Stimulated activated CD4-positive, alpha-beta T cell treated with anti-CD3 and anti-CD28 coated beads, Interleukin-1b, Interleukin-23, amount 100 ng/mL, for 1 hour (primary cell): ENCODE measurements at places on chromosomes 12 and 14.

- no peak for DNase-seq
Measured at GRCh38 chr14:21026988-21027315, 2.1 kb upstream of the NDRG2 start.

DNA sequence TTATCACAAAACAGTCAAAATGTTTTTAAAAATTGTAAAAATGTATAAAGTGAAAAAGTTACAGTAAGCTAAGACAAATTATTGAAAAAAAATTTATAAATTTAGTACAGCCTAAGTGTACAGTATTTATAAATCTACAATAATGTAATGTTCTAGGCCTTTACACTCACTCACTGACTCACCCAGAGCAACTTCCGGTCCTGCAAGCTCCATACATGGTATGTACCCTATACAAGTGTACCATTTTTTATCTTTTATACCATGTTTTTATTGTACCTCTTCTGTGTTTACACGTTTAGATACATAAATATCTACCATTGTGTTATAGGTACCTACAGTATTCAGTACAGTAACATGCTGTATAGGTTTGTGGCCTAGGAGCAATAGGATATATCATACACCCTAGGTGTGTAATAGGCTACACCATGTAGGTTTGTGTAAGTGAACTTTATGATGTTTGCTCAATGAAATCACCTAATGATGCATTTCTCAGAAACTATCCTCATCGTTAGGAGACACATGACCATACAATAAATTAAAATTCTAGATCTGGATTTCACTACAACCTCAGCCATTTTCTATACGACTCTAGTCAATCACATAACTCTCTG, 66.8 kb downstream of the TXNDC16 start:
- DNase-seq, result no peak

GRCh38 chr14:50806241-50806933, 24.6 kb downstream of the NIN start:
- no peak for DNase-seq

DNA sequence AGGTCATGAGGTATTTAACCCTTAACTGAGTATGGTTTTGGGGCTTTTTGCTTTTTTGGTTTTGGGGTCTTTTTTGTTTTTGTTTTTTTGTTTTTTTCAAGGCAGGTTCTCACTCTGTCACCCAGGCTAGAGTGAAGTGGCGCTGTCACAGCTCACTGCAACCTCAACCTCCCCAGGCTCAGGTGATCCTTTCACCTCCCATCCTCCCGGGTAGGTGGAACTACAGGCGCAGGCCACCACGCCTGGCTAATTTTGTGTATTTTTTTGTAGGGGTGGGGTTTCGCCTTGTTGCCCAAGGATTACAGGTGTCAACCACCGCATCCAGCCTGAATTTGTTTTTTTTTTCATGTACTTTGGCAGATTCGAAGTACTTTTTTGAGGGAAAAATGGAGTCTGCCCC, 19.9 kb downstream of the RAP1B start:
- DNase-seq, result no peak

- DNase-seq, result no peak
Measured at GRCh38 chr14:36666416-36667206, 5.0 kb downstream of the PAX9 start.

GRCh38 chr12:101746196-101746595, 6.9 kb upstream of the SYCP3 start:
- no peak for DNase-seq

- no peak for DNase-seq
Measured at GRCh38 chr12:40717576-40717975, 25.3 kb downstream of the CNTN1 start.

GRCh38 chr12:17283563-17283962, 677.6 kb upstream of the LMO3 start:
- no peak for DNase-seq

DNA sequence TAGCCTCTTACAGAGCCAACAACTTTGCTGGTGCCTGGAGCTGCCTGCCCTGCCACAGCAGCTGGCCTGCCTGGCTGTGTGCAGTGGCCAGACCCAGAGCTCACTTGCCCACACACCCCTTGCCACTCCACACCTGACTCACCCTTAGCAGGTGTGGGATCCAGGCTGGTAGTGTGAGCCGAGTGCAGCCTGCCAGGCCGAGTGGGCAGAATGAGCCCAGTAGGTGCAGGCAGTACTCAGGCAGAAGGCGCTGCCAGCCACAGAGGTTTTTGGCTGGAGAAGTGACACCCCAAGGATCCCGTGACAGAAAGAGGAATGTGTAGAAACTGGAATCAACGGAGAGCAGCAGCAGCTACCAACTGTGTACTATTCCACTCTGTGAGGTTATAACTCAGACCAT, 29.8 kb upstream of the PYGL start:
- no peak for DNase-seq

DNA sequence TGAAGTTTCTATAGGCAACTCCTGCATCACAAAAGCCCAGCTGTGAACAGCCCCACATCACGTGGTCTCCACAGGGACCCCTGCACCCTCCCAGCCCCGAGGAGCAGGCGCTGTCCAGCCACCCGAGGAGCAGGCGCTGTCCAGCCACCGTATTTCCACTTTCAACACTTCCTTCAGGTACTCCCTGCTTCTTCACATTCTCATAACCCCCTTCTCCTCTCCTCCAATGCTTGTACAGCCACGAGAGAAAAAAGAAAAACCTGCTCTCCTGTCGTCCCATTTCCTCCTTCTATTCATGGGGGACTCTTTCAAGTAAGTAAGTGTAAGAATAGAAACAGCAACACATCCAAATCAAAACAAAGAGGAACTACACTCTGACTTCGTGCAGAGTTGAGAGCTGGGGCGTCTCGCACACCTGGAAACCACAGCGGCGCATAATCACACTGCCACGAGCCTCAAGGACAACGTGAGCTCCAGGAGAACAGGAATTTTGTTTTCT, 11.9 kb downstream of the CDC42BPB start:
- DNase-seq, result no peak

DNA sequence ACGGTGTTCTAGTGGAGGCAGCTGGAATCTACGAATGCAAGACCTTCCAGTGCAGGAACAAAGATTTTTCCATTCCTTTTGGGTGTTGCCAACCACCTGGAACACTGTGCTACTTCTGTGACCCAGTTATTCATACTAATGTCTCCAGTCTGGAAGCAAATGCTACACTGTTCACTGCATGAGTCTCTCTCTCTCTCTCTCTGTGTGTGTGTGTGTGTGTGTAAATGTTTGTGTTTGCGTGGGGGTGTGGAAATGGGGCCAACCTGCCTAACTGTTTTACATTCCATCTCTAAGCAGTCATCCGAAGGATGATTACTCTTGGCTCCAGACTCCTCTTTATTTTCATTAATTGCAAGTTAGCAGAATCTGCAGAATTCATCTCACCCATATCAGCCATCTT, 29.9 kb upstream of the YBX3 start:
- DNase-seq, result no peak

DNA sequence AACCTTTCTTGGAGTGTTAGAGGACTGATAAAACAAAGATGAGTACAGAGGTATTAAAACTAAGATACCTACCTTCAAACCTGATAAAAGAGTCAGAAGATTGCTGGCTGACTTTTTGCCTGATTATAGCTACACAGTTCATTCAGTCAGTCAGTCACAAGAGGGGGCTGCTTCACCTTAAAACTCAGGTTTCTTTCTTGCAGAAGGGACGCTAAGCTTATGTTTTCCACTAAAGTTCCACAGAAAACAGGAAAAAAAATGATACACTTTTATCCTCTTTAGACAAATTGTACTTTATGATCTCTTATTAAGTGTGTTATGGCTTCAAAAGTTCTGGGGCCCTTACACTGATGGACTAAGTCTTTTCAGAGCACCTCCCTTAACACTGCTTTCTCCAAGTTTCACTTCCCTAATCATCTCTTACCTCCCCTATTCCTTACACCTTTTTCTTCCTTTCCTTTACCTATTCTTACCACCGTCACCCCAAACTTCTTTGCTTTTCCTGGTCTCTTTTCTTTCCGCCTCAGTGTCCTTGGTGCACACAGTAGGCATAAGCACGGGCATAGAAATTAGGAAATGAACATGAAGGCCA, 448.7 kb upstream of the OR4E1 start:
- no peak for DNase-seq

GRCh38 chr12:120227233-120228040, 26.5 kb upstream of the RPLP0 start:
- DNase-seq, result no peak

DNA sequence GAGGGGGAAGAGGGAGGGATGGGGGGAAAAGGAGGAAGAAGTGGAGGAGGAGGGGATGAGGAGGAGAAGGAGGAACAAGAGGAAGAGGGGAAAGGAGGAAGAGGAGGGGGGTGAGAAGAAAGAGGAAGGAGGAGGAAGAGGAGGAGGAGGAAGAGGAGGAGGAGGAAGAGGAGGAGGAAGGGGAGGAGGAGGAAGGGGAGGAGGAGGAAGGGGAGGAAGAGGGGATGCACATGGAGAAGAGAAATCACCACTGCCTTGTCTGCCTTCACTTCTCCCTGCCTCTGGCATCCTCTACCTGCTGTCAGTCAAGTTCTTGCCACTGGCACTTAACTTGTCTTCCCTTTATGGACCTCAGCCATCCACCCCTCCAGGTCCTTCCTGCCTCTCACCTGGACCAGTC, 59.9 kb downstream of the TTC9 start:
- no peak for DNase-seq

- no peak for DNase-seq
Measured at GRCh38 chr14:98855926-98856715, 415.9 kb downstream of the BCL11B start.

- no peak for DNase-seq
Measured at GRCh38 chr12:55850893-55851292, 8.2 kb upstream of the MMP19 start.

GRCh38 chr12:27960821-27961220, 11.7 kb downstream of the PTHLH start:
- no peak for DNase-seq

- no peak for DNase-seq
Measured at GRCh38 chr14:60565211-60565610, 56.3 kb downstream of the SIX6 start.

DNA sequence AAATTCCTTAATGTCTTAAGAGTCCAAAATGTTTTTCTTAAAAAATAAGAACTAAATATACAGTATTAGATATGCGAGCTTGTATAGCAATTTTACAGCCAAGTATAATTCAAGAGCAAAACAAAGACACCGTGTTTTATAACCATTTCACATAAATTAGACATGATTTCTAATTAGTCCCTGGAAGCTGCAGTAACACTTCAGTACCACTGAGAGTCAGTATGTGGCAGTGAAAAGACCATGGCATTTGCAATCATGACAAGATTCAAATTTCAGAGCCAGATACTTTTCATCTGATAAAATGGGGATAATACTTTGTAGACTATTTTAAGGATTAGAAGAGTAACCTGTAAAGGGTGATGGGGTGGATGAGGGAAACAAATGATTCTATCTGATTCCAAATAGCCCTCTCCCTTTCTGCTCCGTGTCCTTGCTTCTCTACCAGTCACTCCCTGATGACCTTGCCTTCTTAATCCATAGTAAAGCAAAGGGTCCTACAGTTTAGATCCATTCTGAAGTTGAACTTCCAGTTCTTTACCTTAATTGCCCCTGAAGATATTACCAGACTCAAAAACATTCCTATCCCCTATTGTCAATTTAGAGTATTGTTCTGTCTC, 145.4 kb upstream of the ABCD2 start:
- DNase-seq, result no peak

- DNase-seq, result no peak
Measured at GRCh38 chr14:71267691-71268090, 360.4 kb downstream of the PCNX1 start.

- DNase-seq, result no peak
Measured at GRCh38 chr14:48435221-48435620, 759.8 kb upstream of the MDGA2 start.

DNA sequence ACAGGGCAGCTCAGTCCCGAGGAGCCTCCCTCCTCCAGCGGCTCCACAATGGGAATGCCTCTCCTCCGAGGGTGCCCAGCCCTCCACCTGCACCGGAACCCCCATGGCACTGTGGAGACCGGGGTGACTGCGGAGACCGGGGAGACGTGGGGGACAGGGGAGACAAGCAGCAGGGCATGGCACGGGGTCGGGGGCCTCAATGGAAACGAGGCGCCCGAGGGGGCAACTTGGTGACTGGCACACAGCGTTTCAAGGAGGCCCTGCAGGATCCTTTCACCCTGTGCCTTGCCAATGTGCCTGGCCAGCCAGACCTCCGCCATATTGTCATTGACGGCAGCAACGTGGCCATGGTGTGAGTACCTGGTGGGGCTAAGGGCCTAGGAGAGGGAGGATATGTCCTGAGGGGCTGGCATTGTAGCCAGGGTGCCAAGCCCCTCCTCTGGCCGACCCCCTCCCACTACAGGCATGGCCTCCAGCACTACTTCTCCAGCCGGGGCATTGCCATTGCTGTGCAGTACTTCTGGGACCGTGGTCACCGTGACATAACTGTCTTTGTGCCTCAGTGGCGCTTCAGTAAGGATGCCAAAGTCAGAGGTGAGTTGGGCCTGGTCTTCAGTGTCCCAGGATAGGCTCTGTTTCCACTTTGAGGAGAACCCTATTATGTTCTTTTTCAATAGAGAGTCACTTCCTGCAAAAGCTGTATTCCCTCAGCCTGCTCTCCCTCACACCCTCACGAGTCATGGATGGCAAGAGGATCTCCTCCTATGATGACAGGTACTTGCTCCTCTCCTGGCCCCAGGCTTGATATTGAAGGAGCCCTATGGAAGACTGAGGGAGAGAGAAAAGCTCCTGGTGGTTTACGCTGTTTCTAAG, 2.7 kb downstream of the KHNYN start:
- no peak for DNase-seq

DNA sequence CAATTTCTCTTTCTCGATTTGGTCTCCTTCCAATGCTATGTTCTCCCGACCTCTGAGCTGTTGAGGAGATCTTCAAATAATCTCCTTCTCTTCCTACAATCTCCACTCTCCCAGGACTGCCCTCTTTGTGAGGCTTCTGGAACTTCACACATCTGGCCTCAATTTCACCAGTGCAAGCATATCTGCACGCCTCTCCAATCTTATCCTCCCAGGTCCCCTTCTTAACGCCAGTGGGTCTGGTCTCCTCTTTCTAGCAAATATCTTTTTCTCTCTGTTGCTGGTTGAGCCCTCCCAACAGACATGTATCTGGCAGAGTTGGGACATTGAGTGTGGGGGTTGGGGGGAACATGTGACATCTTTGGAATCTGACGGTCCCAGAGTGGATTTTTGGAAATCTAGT, 17.9 kb downstream of the RTL1 start:
- DNase-seq, result no peak

GRCh38 chr14:54652188-54652587, 85.3 kb downstream of the SAMD4A start:
- no peak for DNase-seq

- no peak for DNase-seq
Measured at GRCh38 chr12:100229876-100230275, 29.3 kb downstream of the ACTR6 start.

- DNase-seq, result no peak
Measured at GRCh38 chr12:58586762-58587161, 333.5 kb downstream of the LRIG3 start.
